ENCODE measurements at places on chromosomes 4 and X. TPM values are rescaled to one million over a fixed set of nuclear protein-coding genes. Genes with fewer than 3 reads are reported as not detected.

ARHGAP36 gene
- total RNA-seq = not detected

- DNase-seq = no peak
These were observed 359.1 kb downstream of the ZNF674 start for GRCh38 chrX:46185923-46186810.

TMEM271 gene
- total RNA-seq = not detected

- DNase-seq = peak; percentile 89
These were observed at the start of gene MAGED1 for GRCh38 chrX:51892921-51893745. MAGED1 (plus strand) TSS chrX:51893623; CDS start chrX:51894305, 682 bp downstream.

WDR17 gene
- 1.2 TPM for total RNA-seq

GRCh38 chr4:11456401-11456800 lies 27.7 kb upstream of the HS3ST1 start:
- DNase-seq = no peak

DNA sequence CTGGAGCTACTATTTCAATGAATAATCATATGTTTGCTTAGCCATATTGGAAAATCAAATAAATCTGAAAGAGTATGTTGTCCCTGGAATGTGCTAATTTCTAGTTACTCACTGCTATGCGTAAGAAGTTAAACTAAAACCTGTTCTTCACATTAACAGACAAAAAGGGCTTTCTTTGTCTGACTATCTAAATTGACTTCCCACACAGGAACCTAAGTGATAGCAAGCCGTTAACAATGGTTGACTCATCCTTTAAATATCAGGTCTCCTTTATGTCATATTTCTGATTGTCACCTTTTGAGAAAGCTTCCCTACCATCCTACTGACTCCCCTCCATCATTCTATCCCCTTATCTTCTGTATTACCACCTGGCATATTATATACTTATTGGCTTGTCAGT lies 81.4 kb downstream of the AMELX start:
- no peak for DNase-seq

- DNase-seq = peak; percentile 73
These were observed at the start of gene PRSS12 for GRCh38 chr4:118352843-118353533. PRSS12 (minus strand) TSS chr4:118353003; CDS start chr4:118352720, 283 bp downstream.

DNA sequence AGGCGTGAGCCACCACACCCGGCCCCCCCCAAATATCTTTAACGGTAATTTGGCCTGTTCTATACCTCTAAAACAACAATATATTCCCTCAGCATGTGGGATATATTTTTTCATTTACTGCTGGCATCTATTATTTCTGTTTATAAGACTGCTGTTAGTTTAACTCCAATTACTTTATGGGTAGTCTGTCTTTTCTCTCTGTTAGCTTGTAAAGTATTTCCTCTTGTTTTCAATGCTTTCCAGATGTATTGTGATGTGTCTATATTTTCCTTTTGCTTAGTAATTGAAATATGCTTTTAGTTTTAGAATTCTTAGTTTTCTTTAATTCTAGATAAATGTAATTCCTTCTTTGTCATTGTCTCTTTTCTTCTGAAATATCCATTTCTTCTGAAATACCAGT lies 445.8 kb downstream of the ANKRD50 start:
- no peak for DNase-seq

- peak; percentile 83 for DNase-seq
These were observed 10.3 kb downstream of the CYP4V2 start for GRCh38 chr4:186201535-186202230.

DNA sequence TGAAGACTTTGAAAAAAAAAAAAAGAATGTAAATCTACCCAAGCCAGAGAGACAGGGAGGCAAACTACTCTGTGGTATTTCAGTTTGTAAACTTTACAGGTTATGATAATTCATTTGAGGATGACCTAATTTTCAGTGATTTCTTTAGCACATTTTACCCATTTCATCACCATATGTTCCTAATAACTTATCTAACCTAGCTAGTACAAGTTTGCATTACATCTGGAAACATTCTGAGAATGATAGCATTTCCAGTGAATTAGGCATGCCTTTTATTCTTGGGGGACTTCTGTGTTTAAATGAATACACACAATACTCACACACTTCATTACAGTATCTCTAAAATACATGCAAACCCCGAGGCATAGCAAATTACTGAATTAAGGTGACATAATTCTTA lies 1055.5 kb downstream of the PCDH18 start:
- DNase-seq = no peak

AGTR2 gene
- not detected for total RNA-seq

FOXP3 gene
- 23.1 TPM for total RNA-seq

DNA sequence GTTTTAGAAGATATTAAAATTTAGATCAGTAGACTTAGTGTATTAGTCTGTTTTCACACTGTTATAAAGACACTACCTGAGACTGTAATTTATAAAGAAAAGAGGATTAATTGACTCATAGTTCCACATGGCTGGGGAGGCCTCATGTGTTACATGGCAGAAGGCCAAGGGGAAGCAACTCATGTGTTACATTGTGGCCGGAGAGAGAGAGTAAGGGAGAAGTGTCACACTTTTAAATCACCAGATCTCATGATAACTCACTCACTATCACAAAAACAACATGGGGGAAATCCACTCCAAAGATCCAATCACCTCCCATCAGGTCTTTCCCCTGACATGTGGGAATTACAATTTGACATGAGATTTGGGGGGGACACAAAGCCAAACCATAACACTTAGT lies 1159.7 kb upstream of the PCDH7 start:
- DNase-seq = no peak

TMEM150C gene
- not detected for total RNA-seq

SLC38A5 gene
- 70.7 TPM for total RNA-seq

DNA sequence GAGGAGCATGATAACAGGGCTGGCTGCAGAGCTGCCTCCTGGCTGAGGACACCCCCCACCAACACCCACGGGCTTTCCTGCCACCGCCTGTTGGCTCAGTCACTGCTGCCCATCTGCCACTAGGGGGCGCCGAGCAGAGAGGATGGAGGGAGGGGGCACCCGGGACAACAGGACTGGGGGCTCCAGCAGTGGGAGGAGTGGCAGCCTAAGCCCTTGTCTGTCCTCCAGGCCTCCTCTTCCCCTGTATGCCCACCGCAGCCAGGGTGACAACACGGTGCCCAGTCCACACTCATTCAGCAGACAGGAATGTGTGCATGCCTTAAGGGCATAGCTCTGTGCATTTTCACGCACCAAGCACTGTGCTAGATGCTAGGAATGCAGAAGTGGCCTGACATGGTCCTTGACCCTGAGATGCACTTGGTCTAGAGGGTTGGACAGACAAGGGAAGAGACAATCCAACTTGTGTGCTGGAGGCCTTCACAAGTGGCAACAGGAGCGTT lies 149.9 kb downstream of the AMMECR1 start:
- DNase-seq = peak; percentile 63

NR3C2 gene
- total RNA-seq = 4.2 TPM

- DNase-seq = no peak
These were observed 32.3 kb downstream of the MCUB start for GRCh38 chr4:109592367-109592766.

GRCh38 chr4:41362621-41363383 lies 106.1 kb downstream of the UCHL1 start:
- no peak for DNase-seq

PDE6B gene
- total RNA-seq = 22.9 TPM

PAGE5 gene
- total RNA-seq = 0.88 TPM

DNA sequence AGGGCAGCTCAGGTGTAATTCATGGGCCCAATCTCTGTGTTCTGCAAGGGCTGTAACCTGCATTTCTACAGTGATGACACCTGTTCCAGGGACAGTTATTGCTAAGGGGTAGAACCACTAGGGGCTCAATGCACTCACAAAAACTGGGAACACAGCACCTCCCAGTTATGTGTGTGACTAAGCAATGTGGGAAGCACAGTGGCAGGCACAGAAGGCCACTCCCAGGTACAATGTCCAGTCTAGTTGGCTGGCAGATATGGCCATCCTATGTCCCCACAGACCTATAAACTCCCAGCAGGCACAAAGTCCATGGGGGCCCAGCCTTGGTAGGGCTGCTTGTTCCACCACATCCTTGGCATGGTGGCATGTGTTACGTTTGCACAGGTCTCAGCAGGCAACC lies 25.7 kb downstream of the CXCL13 start:
- DNase-seq = no peak

STK32B gene
- not detected for total RNA-seq

ARL13A gene
- not detected for total RNA-seq

DNA sequence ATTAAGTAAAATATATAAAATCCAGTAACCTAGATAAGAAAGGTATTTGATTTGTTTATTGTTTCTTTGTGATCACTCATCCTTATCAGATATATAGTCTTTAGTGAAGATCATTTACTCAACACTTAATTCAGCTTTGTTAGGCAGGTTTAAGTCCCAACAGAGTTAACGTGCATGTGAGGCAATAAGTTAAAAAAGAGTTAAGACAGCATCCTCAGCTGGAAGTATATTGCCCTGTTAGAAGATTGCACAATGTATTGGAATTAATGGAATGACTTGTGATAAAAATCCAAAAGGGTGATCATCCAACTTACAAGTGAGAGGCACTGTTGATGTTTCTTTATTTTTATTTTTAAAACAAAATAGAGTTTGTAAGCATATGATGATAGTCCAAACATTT lies 1162.1 kb downstream of the RAPGEF2 start:
- DNase-seq = no peak

DNA sequence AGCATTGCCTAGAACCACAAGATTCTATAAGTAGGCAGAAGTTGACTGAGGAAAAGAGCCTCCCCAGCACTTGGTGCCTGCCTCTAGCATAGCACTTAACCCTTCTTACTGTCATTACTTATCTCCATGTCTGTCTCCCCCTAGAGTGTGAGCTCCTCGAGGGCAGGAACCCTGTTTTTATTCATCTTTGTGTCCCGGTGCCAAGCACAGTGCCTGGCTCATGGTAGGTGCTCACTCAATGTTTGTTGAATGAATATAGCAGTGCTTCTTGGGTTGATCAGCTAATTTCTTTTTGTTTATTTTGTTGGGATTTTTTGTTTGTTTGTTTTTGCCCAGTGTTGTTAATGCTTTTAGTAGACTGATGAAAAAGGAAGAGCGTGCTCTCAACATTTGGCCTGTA lies 30.3 kb downstream of the KLF3 start:
- DNase-seq = no peak

DNA sequence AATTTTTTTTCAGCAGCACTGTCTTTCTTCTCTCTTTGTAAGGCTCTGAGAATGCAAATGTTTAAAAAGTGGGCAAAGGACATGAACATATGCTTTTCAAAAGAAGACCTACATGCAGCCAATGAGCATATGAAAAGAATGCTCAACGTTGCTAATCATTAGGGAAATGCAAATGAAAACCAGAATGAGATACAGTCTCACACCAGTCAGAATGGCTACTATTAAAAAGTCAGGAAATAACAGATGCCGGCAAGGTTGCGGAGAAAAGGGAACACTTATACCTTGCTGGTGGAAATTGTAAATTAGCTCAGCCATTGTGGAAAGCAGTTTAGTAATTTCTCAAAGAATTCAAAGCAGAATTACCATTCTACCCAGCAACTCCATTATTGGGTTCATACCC lies 51.6 kb downstream of the BMP15 start:
- DNase-seq = no peak

NDP gene
- total RNA-seq = not detected

GRK4 gene
- 2.3 TPM for total RNA-seq

CLDN24 gene
- total RNA-seq = not detected

- no peak for DNase-seq
These were observed 195.7 kb upstream of the IGFBP7 start for GRCh38 chr4:57305836-57306235.

GRCh38 chr4:20882500-20882899 lies 182.2 kb downstream of the PACRGL start:
- no peak for DNase-seq

RASL11B gene
- total RNA-seq = 0.40 TPM

- DNase-seq = no peak
These were observed 51.5 kb downstream of the FHIP1A start for GRCh38 chr4:151460434-151460833.

DNA sequence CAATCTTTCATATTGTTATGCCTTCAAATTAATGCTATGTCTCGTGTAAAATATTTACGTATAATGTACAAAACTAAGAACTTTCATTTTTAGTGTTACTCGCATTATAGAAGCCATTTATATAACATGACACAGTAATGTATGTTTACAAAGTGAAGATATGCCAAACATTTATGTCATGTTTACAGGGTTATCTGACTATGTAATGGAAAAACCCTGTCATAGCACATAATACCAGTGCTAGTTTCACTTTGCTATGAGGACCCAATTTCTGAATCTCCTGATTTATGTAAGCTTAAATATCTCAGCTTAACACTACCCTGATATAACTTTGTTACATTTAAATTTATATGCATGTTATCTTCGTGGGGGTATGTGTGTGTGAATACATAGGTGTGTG lies 233.1 kb downstream of the FAT4 start:
- no peak for DNase-seq

BMP3 gene
- total RNA-seq = not detected

DNA sequence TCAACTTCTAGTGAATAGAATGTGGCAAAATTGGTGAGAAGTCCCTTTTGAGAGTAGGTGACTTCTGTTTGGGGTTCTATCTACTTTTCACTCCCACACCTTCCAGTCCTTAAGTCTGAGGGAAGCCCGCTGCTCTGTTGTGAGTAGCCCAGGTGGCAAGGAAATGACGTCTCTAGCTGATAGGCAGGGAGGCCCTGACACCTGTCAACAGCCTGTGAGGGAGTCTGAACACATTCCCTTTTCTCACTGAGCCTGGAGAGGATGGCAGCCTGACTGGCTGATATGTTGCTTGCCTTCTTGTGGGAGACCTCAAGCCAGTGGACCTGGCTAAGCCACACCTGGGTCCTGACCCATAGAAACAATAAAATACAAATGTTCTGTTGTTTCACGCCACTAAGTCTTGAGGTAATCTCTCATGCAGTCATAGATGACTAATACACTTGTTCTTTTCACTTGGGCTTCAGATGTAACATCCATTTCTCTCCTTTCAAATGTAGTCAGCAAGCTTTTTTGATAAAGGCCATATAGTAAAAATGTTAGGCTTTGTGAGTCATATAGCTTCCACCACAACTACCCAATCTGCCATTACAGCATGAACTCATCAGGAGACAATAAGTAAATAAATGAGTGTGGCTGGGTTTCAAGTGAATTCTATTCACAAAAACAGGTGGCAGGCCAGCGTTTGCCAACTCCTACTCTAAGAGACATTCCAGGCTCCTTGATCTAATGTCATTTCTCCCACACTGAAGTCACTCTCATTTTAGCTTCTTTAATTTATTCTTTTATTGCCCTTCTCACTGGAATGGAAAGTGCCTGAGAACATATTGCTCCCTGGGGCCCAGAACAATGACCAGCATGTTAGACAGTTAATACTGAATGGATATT lies 265.1 kb upstream of the MAD2L1 start:
- peak; percentile 36 for DNase-seq

Measured in activated CD4-positive, alpha-beta memory T cell treated with anti-CD3 and anti-CD28 coated beads for 36 hours (primary cell).